NCI-H1048 (cell line): ENCODE measurements at places on chromosomes 3 and 15.

GRCh38 chr3:60133269-60134162 lies 1083.7 kb upstream of the CFAP20DC start:
- no peak for DNase-seq

DNA sequence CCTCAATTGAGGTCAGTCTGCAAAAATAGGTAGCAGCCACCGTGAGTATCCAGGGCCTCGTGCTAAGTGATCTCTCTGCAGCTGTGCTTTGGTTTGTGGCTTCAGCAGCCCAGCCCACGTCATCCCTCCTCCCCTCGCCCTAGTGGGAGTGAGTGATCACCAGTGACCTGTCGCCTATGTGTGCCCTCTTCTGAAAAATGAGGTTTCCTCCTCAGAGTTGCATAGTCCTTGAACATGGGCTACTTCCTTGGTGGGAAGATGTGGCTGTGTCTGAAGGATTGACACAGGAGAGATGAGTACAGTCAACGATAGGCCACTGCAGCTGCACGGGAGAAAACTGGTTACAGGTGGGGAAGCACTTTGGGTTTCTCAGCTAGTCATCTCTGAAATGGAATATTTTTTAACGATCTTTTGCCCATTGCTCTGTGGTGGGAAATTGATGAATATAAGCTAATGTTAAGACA lies 144.8 kb upstream of the BHLHE40 start:
- DNase-seq: no peak

GRCh38 chr3:30449290-30449632 lies 157.1 kb upstream of the TGFBR2 start:
- DNase-seq: no peak

GRCh38 chr3:197701841-197702240 lies 34.9 kb downstream of the RUBCN start:
- no peak for DNase-seq

GRCh38 chr3:25338158-25338725 lies 89.8 kb upstream of the RARB start:
- DNase-seq: no peak

DNA sequence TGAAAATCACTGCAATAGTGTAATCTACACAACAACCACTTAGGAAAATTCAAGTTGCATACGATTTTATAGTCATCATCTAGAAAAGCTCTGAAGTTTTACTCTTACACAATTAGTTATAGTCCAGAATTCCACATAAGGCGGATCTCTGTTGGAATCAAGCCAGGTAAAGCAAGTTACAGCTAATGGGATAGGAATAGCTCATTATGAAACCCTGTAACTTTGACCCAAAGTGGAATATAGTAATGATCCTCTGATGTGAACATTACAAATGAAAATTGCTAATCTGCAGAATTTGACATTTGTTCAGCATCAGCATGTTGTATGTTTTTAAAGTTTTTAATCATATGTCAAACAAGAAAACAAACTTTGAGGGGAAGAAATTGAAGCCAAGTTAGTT lies 4.4 kb downstream of the CERS3 start:
- DNase-seq: no peak

DNA sequence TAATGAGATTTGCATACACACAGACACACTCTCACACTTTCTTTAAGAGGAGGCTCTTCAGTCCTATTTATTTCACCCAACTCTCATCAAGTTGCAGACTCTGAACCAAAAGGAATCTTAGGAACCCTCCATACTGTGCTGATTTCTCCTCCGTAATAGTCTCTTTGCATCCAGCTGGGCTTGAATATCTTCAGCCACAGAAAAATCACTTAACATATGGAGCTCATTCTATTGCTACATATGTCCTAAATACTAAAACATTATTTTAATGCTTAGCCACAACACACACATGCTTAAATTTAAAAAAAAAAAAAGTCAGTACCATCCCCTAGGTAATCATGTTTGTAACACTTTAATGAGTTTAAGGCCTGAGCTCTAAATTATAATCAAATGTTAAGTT lies 287.5 kb upstream of the CNTN6 start:
- no peak for DNase-seq

DNA sequence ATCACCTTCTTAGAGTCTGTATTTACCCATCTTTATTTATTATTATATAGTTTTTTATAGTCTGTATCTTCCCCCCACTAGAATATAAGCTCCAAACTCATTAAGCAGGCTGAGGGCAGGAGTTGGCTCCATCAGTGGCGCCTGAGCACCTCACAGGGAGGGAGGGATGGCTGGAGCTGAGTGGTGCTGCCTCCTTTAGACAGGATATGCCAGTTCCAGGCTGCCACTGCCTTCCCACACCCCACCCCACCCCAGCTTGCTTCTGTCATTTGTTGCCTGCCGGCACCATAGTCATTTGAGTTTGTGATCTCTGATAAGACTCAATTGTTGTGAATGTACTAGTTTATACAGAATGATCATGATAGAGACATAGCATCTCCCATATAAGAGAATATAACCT lies 85.5 kb downstream of the KLHL25 start:
- no peak for DNase-seq

DNA sequence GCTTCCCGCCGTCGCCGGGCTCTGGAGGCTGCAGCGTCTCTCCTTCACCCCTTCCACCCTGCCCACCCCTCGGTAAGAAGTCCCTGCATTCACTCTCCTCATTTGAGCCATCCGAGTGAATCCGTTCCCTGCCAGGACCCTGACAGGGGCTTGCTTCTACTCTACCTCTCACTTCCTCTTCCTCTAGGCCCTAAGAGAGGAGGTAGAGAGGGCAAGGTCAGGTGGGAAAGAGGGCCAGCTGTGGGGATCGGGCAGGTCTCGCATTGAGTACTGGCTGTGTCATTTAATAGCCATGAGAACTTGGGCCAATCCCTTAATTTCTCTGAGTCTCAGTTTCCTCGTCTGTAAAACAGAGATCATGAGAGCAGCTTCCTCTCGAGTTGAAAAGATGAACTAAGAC lies 283.6 kb downstream of the UACA start:
- DNase-seq: no peak

- no peak for DNase-seq
Measured at GRCh38 chr15:42129364-42129763, 27.1 kb downstream of the PLA2G4F start.

- no peak for DNase-seq
Measured at GRCh38 chr3:12180631-12181030, 21.9 kb upstream of the TIMP4 start.

GRCh38 chr15:38613085-38613484 lies 48.5 kb upstream of the RASGRP1 start:
- DNase-seq: no peak

- DNase-seq: no peak
Measured at GRCh38 chr3:8627201-8627940, 17.2 kb downstream of the SSUH2 start.

DNA sequence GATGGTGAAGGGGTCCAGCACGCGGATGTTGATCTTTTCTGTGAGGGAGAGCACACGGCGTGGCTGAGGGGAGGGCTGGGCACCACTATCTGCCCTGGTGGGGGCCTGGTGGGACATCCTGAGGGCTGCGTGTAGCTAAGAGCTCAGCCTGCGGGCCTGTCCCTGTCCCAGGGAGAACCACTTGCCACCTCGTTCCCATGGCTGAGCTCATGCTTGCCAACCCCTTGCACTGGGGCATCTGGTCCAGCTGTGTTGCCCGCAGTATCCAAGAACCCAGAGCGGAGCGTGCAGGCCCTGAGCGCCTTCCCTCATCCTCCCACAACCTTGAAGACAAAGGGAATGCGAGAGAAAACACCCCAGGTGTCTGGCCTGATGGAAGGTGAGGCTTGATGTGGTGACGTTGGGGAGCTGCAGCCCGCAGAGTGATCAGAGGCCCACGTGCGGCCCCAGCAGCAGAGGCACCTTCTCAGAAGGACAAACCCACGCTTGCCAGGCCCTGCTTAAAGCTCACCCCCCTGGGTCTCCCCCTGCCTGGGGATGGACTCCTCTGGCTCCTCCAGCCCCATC lies 28.9 kb downstream of the TKT start:
- DNase-seq: no peak

GRCh38 chr3:158777161-158777873 lies 24.5 kb upstream of the MFSD1 start:
- DNase-seq: no peak
